ENCODE measurements at places on chromosomes 4 and X. TPM values are rescaled to one million over a fixed set of nuclear protein-coding genes. Genes with fewer than 3 reads are reported as not detected.

DNA sequence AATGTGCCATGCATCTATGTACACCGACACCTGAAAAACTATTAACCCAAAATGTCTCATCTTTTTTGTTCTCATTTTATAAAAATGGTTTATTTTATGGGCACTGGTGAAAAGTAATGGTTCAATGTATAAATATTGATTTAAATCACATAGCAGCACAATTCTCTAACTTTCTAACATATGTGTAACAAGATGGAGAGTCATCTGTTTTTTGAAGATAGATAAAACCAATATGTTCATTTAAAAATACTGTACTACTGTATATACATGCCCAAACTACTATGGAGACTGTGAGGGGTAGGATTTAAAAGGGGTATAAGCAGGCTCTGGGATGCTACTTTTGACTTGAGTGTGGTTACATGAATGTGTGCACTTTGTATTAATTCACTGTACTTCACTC, 67.6 kb downstream of the GLRA3 start:
- no peak overlapping the region for H3K4me3 ChIP-seq
- no peaks in the 10 kb centered on the region for H3K27me3 ChIP-seq
- H3K36me3 ChIP-seq: no peaks in the 10 kb centered on the region
- DNase-seq: no peak
- H3K27ac ChIP-seq: no peak overlapping the region

DNA sequence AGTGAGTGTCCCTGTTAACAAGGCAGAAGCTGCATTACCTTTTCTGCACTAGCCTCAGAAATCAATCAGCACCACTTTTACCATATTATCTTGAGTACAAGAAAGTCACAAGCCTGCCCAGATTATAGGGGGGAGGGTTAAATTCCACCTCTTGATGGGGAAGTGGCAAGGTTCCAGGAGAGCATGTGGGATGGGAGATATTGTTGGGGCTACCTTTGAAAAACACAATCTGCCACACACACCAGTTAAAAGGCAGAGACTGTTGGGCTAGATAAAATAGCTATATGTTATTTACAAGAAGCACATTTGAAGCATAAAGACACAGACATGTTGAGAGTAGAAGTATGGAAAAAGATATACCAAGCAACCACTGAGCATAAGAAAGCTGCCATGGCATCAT, 6.6 kb upstream of the AVPR2 start:
- no peaks in the 10 kb centered on the region for H3K36me3 ChIP-seq
- peaks cover 16% of the 10 kb centered on the region for H3K4me1 ChIP-seq
- DNase-seq: no peak
- H3K27ac ChIP-seq: no peak overlapping the region
- no peak overlapping the region for H3K4me3 ChIP-seq
- peaks cover 18% of the 10 kb centered on the region for H3K27me3 ChIP-seq

BMP3 gene
- total RNA-seq: not detected

PLXNB3 gene
- 0.50 TPM for total RNA-seq

GRCh38 chrX:140507223-140507981, 2.5 kb upstream of the SOX3 start:
- no peak overlapping the region for H3K4me3 ChIP-seq
- H3K27ac ChIP-seq: no peak overlapping the region
- peaks cover 62% of the 10 kb centered on the region for H3K27me3 ChIP-seq

GRCh38 chrX:132467026-132467425, 21.8 kb downstream of the MBNL3 start:
- no peak for DNase-seq
- no peaks in the 10 kb centered on the region for H3K4me1 ChIP-seq
- no peak overlapping the region for H3K4me3 ChIP-seq
- H3K36me3 ChIP-seq: no peaks in the 10 kb centered on the region

- H3K27ac ChIP-seq: no peak overlapping the region
- H3K36me3 ChIP-seq: no peaks in the 10 kb centered on the region
- peaks cover 2% of the 10 kb centered on the region for H3K27me3 ChIP-seq
- DNase-seq: no peak
- no peaks in the 10 kb centered on the region for H3K4me1 ChIP-seq
These were observed 35.9 kb upstream of the PHOX2B start for GRCh38 chr4:41784191-41784979.

- H3K27ac ChIP-seq: no peak overlapping the region
- no peaks in the 10 kb centered on the region for H3K36me3 ChIP-seq
- H3K4me1 ChIP-seq: peaks cover 6% of the 10 kb centered on the region
These were observed 1.1 kb upstream of the ARMCX4 start for GRCh38 chrX:101484135-101484534.

NAA11 gene
- total RNA-seq: not detected

DNA sequence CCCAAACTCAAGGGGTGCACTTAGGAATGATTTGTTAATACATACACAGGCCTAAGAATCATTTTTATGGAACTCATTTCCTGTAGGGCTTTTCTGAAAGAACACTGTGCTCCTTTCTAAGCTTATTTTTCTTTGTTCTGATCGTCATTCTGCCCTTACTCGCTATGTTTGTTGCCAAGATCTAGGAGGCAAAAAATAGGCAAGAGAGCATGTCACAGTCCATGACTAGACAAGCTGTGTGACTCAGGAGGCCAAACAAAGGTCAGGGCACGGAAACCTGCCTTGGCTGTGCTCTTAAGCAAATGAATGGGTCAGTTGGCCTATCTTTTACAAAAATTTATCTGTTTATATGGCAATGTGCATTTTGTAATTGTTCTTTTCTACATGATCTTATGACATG, 42.5 kb upstream of the C1GALT1C1 start:
- H3K4me3 ChIP-seq: no peak overlapping the region
- no peaks in the 10 kb centered on the region for H3K27me3 ChIP-seq
- peaks cover 6% of the 10 kb centered on the region for H3K4me1 ChIP-seq
- H3K36me3 ChIP-seq: peaks cover 4% of the 10 kb centered on the region
- no peak for DNase-seq

PKD2 gene
- total RNA-seq: 12.5 TPM

XAGE2 gene
- not detected for total RNA-seq

ZNF711 gene
- total RNA-seq: not detected

DNA sequence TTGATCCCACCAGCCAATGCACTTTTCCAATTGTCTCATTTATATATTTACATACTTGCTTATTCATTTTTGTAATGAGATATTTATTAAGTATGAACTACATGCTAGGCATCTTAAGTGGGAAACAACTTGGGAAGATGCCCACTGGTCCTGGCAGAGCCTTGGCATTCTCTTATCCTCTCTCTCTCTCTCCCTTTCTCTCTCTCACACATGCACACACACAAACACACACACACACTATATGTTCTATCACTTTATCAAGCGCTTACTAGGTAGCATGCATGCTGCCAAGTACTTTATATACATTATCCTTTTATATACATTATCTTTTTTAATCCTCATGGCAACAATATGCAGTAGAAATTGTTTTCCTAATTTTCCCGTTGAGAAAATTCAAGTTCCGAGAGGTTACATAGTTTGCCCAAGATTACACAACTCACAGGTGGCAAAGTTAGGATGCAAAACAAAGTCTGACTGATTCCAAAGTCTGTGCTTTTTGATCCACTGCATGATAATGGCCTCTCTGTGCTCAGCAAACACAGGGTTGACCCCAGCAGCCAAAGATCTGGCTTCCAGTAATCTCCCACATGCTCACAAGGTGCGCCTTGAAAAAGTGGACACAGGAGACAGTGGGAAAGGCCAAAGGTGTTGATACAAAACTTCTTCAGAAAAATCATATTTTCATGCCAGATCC, 173.1 kb upstream of the KLF3 start:
- peaks cover 11% of the 10 kb centered on the region for H3K4me1 ChIP-seq
- H3K4me3 ChIP-seq: no peak overlapping the region
- H3K27me3 ChIP-seq: peaks cover 3% of the 10 kb centered on the region
- no peak for DNase-seq
- H3K36me3 ChIP-seq: no peaks in the 10 kb centered on the region

PCDH18 gene
- total RNA-seq: not detected

GRCh38 chr4:45865781-45866180, 258.1 kb downstream of the GABRG1 start:
- H3K36me3 ChIP-seq: no peaks in the 10 kb centered on the region
- H3K27me3 ChIP-seq: no peaks in the 10 kb centered on the region
- no peak overlapping the region for H3K4me3 ChIP-seq
- no peaks in the 10 kb centered on the region for H3K4me1 ChIP-seq
- DNase-seq: no peak
- no peak overlapping the region for H3K27ac ChIP-seq

KLB gene
- not detected for total RNA-seq

- DNase-seq: no peak
- H3K36me3 ChIP-seq: no peaks in the 10 kb centered on the region
- no peak overlapping the region for H3K4me3 ChIP-seq
- no peak overlapping the region for H3K27ac ChIP-seq
- no peaks in the 10 kb centered on the region for H3K27me3 ChIP-seq
- H3K4me1 ChIP-seq: no peaks in the 10 kb centered on the region
These were observed 20.4 kb upstream of the RAB40A start for GRCh38 chrX:103539695-103540094.

SLC34A2 gene
- total RNA-seq: not detected

Measured in activated CD8-positive, alpha-beta memory T cell treated with anti-CD3 and anti-CD28 coated beads, Interleukin-2, amount 10 ng/mL, durations not matched to agents 7 days and 5 days (primary cell).